ENCODE measurements at places on chromosomes 12 and 14.

GRCh38 chr14:76309572-76310162 lies 66.3 kb upstream of the ESRRB start:
- DNase-seq = no peak

- no peak for DNase-seq
Observed at GRCh38 chr12:64685050-64685449, 74.2 kb downstream of the GNS start.

DNA sequence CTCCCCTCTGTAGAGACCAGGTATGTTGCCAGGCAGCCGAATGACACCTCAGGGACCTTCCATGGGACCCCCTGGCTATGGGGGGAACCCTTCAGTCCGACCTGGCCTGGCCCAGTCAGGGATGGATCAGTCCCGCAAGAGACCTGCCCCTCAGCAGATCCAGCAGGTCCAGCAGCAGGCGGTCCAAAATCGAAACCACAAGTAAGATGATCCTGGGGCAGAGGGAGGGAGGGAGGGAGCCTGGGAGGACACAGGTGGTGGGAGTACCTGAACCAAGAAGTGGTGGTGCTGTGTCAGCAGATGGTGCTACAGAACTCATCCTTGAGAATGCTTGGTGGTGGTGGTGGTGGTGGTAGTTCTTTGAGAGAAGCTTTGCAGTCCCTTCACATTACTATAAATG lies 1.0 kb downstream of the SMARCD1 start:
- no peak for DNase-seq

DNA sequence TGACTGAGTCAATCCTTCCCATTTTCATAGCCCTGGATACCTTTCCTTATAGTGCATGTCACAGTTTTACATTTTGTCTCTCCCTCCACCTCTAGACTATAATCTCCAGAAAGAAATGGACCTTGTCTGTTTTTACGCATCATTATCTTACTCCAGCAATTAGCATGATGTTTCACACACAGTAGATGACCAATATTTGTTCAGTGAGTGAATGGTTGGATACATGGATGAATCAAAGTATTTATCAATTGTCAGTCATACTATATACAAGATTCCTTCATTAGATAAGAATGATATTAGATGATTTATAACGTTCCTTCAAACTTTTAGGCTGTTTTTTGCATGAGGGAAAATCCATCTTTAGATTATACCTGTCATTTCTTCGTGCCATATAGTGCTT lies 61.1 kb downstream of the PTHLH start:
- no peak for DNase-seq

- no peak for DNase-seq
Observed at GRCh38 chr12:69105101-69105962, 134.0 kb upstream of the CPSF6 start.

GRCh38 chr14:91570021-91570420 lies 59.9 kb upstream of the PPP4R3A start:
- DNase-seq = no peak

GRCh38 chr14:51307551-51307950 lies 67.5 kb downstream of the TMX1 start:
- no peak for DNase-seq

- DNase-seq = no peak
Observed at GRCh38 chr12:49527361-49528130, 11.3 kb upstream of the KCNH3 start.

DNA sequence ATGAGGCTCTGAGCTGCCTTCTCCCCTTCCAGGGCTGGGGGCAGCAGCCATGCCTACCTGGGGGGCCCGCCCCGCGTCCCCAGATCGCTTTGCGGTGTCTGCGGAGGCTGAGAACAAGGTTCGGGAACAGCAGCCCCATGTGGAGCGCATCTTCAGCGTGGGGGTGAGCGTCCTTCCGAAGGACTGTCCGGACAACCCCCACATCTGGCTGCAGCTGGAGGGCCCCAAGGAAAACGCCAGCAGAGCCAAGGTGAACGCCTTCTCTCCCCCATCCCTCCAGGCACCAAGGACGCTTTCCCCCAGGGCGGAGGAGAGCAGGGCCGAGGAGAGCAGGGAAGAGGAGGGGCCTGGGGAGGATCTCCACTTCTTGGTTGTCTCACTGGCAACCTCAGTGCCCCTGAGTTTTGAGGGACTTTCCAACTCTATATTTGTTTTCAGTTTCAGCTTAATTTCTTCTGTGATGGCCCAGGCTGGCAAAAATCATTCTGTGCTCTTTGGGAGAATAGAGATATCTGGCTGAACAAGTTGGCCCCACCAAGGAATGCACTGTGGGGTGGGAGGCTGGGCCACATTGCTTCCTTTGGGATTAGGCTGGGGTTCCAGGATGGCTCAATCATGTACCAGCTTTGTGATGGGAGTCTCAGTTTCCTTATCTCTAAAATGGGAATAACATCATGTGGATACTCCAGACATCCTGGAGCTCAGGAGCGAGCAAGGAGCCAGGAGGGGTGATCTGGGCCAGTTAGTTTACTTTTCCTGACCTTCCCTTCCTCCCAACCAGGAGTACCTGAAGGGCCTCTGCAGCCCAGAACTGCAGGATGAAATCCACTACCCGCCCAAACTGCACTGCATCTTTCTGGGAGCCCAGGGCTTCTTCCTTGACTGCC lies 1.2 kb downstream of the KHNYN start:
- peak; percentile 71 for DNase-seq

- no peak for DNase-seq
Observed at GRCh38 chr14:24300326-24300980, 803 bp downstream of the NOP9 start.

- no peak for DNase-seq
Observed at GRCh38 chr14:86057018-86057667, 527.2 kb downstream of the FLRT2 start.

DNA sequence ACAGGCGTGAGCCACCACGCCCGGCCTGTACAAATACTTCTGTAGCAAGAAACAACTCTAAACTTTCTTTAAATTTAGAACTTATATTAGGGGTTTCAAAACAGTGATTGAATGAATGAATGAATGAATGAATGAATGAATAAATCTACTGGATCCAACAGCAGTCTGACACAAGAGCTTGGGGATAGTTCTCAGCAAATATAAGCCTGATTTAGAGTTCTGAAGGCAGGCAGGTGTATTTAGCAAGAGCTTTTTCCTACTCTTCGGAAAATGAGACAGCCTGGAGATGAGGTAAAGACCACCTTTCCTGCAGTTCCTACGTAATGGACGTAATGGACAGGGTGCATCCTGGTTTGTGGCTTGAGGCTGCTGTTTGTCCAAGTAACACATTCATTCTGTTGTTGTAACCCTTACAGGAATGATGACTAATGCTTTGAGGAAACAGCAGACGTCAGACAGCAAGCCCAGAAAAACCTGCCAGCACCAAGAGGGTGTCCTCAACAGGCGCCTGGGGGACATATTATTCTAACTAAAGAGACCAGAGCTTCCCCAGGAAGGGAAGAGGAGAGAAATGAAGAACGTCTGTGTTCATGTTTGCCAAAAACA lies 277.4 kb upstream of the SOX5 start:
- peak; percentile 80 for DNase-seq

DNA sequence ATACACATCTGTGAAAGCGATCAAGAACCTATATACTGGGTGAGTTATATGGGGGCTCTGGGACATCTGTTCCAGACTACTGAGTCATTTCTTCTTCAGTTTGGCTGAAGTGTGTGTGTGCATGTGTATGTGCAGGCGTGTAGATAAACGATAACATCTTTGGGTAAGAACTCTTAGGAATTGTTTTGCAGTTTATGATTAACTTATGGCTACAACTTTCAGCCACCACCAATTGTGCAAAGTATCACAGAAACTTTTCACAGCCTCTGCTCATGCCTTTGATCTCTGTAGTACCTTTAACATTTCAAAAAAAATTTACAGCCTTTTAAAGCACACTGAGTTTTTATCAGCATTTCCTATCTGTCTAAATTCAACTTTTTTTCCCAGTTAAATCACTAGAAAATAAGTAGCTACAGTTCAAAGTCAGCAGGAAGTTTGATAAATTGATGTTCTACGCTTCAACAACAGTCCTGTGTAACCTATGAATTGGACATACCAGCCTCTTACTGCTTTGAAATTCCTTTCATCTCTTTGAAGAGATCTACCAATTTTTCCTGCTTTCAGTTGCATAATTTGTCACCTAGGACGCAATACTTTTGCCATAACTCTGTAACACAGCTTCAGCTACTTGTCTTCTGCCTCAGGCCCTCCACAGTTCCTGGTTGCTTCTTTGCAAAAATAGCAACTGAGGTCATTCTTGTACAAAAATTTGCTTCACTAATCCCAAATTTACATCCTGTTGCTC lies 43.0 kb downstream of the PPM1H start:
- no peak for DNase-seq

GRCh38 chr14:64763085-64763782 lies 59.0 kb downstream of the PLEKHG3 start:
- DNase-seq = no peak

DNA sequence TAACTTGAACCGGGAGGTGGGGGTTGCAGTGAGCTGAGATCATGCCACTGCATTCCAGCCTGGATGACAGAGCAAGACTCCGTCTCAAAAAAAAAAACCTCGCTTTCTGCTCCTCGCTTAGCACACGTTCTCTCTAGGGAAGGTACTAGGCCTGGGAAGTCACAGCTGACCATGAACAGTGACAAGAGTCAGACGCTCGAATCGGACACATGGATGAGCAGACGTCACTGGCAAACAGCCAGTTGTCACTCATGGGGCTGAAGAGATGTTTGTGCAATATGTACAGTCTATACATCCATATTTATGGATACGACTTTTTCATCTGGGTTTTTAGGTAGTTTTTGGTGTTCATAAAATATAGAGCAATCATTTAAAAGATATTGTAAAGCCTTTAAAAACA lies 19.4 kb downstream of the TCHP start:
- no peak for DNase-seq

Measured in adrenal gland (tissue), 19 donors.